Fibroblast of the aortic adventitia (primary cell): ENCODE measurements at places on chromosomes 4 and X.

GRCh38 chr4:173766171-173766600, 236.2 kb upstream of the HAND2 start:
- DNase-seq, result no peak

GRCh38 chrX:108731153-108731552, 5.2 kb downstream of the IRS4 start:
- DNase-seq, result no peak

DNA sequence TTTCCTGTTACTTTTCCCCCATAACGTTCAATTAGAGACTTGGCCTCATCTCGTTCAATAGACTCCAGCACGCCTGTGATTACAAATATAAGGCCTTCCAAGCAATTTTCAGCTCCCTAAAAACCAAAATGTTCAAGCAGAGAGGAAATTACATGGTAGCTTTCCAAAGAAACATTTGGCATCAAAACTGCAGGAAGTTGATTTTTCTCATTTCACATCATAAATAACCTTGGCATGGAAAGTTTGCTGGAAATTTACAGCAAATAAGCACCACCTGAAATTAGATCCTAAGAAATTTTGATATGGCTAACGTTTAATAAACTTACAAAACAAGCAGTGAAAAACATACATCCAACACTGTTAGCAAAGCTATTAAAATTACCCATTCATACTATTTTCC, 53.3 kb downstream of the RFC1 start:
- no peak for DNase-seq

- DNase-seq, result no peak
Observed at GRCh38 chr4:41098093-41099048, 116.0 kb downstream of the APBB2 start.
